ENCODE measurements at places on chromosomes 7 and 10.

- no peak for DNase-seq
Measured at GRCh38 chr7:157210682-157211081, 72.0 kb downstream of the UBE3C start.

DNA sequence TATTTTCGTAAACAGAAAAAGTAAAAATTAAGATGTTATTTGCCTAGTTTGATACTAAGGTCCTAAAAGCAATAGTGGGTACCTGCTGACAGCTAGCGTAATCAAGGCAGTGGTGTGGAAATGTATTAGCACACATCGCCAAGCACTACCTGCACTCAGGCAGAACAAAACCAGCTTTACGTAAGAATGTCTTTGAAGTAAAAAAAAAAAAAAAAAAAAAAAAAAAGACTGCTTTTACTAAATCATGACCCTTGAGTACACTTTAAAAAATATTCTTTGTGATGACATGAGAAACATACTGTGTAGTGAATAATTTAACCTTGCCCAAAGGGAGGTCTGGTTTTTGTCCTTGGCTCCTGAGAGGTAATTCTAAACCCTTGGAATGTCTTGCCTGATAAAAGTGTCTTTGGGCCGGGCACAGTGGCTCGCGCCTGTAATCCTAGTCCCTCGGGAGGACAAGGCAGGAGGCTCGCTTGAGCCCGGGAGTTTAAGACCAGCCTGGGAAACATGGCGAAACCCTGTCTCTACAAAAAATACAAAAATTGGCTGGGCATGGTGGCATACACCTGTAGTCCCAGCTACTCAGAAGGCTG lies 12.7 kb downstream of the XRCC2 start:
- DNase-seq, result no peak

DNA sequence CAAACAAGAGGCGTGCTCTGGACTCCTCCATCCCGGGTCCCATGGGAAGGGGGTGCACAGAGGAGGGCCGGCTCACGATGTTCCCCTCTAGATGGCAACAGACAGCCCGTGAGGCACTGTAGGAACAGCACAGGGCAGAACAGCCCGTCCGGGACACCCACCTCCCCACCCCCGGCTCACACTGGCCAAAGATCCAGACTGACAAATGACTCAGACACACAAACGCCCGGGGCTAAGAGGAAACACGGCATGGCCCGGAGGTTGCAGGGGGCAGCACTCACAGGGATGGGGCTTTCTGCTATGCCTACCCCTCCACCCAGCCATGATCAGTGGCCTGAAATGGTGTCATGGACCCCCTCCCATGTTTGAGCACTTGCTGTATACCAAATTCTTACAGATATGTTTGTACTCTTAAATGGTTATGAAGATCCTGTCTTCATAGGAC lies 4.9 kb upstream of the ELN start:
- no peak for DNase-seq

DNA sequence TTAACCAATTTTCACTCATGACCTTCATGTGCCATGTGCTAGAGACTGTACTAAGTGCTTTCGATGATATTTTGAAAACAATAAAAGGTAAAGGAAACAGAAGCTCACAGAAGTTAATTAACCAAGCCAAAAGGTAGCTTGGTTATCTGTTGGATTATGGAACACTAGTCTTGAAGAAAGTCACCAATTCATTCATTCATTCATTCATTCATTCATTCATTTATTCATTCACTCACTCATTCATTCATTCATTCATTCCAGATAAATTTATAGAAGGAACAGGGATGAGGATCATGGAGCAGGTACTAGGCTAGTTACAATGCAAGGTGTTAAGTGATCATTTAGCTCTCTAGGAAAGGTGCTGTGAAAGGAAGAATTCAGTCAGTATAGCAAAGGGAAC lies 322.8 kb downstream of the MAGI2 start:
- DNase-seq, result no peak

GRCh38 chr7:43328785-43329380 lies 216.4 kb downstream of the HECW1 start:
- DNase-seq, result no peak

GRCh38 chr10:4770801-4771553 lies 55.0 kb upstream of the AKR1E2 start:
- DNase-seq, result peak; percentile 76

DNA sequence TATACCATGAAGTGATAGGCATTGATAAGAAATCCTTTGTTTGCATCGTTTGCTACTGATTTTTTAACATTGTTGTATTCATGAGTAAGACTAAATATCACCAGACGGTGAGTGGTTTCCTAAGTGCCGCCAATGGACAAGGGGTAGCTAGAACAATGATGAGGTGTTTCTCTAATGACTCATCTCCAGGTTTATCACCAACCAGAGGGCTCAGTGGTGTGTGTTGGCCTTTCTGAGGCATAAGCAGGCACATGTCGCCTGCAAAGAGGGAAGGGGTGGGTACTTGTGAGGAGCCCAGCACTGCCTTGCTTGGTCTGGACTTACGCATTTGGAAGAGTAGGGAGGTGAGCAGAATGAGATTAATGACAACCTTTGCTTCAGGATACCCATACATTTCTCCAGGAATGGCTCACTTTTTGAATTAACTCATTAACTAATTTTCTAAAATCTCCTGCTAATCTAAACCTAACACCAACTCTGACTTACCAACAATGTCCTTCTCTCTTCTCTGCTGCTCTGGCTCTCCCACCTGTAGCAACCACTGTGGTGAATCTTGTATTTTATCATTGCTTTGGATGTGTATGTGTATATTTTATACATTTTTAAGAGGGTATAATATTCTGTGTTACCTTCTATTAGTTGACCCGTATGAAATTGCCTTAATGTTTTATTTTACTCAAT lies 722.6 kb downstream of the GRID1 start:
- no peak for DNase-seq
